Midbrain (tissue), 1 donor: ENCODE measurements at places on chromosomes 1 and 21.

DNA sequence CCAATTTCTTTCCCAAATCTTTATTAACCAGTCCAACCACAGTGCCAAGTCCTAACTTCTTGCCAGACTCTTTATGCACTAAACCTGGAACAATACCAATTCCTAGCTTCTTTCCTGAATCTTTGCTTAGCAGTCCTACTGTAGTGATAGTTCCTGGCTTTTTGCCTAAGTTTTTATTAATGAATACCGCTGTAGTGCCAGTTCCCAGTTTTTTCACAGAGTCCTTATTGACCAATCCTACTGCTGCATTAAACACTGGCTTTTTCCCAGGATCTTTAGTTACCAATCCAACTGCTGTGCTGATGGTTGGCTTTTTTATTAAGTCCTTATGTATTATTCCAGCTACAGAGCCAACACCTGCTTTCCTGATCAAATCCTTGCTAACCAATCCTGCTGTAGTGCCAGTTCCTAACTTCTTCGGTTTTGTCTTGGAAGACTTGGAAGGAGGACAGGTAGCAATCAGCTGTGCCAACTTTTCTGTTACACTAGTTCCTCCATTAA lies 80.8 kb downstream of the ASH1L start:
- DNase-seq, result no peak

GRCh38 chr1:239575113-239575512 lies 188.7 kb downstream of the CHRM3 start:
- no peak for DNase-seq

GRCh38 chr1:58874342-58874741 lies 90.5 kb upstream of the JUN start:
- no peak for DNase-seq

- no peak for DNase-seq
These were observed 48.5 kb upstream of the ECE1 start for GRCh38 chr1:21338573-21339355.

- no peak for DNase-seq
These were observed 99.2 kb upstream of the BTG3 start for GRCh38 chr21:17711896-17712295.

DNA sequence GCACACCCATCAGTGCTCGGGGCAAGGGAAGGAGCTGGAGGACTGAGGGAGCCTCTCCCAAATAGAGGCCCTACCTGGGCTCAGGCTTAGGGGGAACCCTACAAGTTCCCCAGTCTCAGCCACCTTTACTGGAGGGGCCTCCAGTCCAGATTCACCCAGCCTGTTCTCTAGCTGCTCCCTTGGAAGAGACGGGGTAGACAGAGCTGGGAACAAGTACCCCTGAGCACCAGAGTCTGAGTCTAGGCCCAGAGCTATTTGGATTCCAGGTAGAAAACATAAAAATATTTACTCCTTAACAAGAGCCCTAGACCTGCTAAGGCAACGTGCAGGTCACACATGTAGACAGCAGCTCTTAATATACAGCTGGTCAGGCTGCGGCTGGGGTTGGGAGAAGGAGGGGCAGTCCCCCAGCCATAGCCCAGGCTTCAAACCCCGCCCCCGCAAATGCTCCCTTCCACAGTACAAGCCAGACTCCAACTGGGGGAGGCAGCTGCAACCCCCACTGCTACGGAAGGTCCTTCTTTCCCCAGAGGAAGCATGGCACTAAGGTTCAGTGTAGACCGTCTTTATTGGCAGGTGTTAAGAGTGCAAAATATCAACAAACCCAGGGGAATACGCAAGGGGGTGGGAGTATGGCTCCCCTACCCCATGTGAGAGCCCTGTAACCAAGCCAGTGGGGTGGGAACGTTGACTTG lies 8.0 kb downstream of the TENT5B start:
- no peak for DNase-seq

GRCh38 chr1:87084244-87084836 lies 169.9 kb downstream of the HS2ST1 start:
- DNase-seq, result peak; percentile 43

GRCh38 chr1:3120140-3120539 lies 51.1 kb downstream of the PRDM16 start:
- no peak for DNase-seq

DNA sequence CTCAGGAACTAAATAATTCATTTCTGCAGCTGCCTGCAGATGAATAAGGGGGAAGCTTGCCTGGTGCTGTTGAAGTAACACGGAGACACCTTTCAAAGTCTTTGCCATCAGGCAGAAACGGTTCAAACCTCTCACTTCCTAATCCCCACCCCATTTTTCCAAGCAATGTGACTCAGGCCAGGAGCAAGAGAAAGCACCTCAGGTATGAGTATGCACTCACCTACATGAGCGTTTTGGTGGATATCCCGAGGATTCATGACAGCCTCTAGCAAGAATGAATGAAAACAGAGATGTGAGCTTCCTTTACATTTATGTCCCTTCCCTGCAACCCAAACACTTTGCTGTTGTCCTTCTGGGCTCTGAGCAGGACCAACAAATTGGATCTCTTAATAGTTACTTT lies 63.4 kb upstream of the LAX1 start:
- DNase-seq, result no peak

DNA sequence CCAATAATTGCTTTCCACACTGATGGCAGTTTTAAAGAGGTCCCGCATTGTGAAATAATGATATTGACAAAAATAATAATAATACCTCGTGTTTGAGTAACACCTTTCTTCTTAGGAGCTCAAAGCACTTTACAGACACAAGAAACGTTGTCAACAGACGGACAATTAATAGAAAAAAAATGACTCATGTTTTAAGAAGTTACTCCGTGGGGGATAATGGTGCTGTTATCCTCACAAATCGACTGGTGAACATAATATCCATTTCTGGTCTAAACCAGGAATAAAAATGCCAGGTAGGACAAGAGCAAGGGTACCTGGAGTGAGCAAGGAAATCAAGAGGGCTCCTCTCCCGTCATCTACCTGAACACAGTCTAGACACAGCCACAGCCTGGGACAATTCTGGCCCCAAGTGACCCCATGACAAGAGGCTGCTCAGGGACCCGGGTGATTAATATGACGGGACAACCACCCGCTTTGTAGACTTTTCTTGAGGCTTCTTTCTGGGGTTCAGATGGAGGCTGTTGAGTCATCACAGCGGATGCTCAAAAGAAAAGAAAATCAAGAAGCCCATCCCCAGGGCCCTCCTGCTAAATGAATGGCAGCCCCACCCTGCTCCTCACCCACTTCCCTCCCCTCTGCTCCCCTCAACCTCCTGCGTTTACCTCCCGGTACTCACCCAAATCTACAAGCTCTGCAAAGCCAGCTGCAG lies 146.2 kb upstream of the IRF2BP2 start:
- DNase-seq, result no peak

DNA sequence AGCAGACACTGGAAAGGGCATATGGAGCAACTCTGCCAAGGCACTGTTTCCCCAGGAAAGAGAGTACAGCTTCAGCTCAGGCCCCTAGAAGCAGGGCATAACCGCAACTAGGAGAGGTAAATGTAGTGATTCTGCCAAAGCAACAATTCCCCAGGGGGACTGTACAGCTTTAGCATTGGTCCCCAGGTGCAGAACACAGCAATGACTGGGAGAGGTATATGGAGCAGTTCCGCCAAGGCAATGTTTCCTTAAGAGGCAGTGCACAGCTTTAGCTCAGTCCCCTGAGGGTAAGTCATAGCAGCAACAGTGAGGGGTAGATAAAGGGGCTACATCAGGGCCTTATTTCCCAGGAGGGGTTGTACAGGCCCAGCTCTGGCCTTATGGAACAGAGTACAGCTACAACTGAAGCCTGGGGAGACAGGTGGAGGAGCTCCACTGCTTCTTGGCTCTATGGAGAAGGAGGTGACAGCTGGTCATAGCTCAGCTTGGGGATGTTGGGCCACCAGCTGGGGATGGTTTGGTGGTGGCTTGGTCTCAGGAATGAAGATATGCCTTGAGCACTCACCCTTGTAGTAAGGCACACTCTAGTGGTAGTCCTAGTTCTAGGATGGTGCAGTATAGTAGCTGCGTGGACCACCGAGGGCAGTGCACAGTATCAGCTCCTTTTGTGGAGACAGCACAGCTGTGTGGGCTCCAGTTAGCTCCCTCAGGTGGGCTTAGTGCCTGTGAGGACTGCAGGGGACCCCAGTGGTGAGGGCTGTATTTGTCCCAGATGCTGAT lies 582.7 kb downstream of the PTPRC start:
- DNase-seq, result no peak

- no peak for DNase-seq
These were observed 2.1 kb downstream of the TESK2 start for GRCh38 chr1:45488666-45489377.

- peak; percentile 35 for DNase-seq
These were observed 73.2 kb upstream of the DNAJC6 start for GRCh38 chr1:65235867-65236805.

GRCh38 chr1:210438928-210439841 lies 110.5 kb downstream of the HHAT start:
- DNase-seq, result no peak

GRCh38 chr1:212179394-212180076 lies 105.7 kb upstream of the PPP2R5A start:
- DNase-seq, result no peak

- peak; percentile 25 for DNase-seq
These were observed 37.1 kb upstream of the RAP1GAP start for GRCh38 chr1:21706151-21706835.

GRCh38 chr1:37189111-37189510 lies 154.8 kb upstream of the GRIK3 start:
- no peak for DNase-seq

DNA sequence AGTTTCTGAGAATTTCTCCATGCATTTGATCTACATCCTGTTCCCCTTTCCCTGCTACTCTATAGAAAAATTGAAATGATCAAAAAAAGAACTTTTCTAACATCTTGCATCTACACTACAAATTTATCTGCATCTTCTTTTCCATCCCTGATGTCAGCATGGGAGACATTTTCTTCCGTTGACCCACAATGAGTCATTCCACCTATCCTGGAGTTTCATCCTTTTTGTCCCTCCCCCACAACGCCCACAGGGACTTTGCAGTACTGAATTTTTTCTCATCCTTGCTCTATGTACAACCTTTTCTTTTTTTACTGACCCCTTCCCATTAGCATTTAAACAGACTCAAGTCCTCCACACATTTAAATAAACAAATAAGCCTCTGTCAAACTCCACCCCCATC lies 112.2 kb upstream of the MROH9 start:
- DNase-seq, result no peak

GRCh38 chr1:155134880-155135414 lies 705 bp upstream of the SLC50A1 start:
- DNase-seq, result peak; percentile 51

- DNase-seq, result no peak
These were observed 6.3 kb upstream of the SGIP1 start for GRCh38 chr1:66527686-66528085.

DNA sequence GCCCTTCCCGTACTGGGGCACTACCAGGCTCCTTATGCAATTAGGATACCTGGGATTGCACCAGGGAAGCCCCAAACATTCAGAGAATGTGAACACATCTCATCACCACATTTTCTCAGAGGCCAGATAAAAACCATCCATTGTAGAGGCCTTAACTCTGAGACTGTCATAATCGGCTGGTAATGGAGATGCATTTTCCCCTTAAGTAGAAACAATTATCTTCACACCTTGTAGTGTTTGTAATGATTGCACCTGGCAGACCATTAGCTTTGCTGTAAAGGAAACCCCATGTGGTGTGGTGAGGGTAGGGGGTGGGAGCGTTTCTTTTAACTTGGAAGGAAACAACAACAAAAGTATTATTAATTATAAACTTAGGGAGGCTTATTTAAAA lies 90.0 kb upstream of the TLR5 start:
- no peak for DNase-seq

DNA sequence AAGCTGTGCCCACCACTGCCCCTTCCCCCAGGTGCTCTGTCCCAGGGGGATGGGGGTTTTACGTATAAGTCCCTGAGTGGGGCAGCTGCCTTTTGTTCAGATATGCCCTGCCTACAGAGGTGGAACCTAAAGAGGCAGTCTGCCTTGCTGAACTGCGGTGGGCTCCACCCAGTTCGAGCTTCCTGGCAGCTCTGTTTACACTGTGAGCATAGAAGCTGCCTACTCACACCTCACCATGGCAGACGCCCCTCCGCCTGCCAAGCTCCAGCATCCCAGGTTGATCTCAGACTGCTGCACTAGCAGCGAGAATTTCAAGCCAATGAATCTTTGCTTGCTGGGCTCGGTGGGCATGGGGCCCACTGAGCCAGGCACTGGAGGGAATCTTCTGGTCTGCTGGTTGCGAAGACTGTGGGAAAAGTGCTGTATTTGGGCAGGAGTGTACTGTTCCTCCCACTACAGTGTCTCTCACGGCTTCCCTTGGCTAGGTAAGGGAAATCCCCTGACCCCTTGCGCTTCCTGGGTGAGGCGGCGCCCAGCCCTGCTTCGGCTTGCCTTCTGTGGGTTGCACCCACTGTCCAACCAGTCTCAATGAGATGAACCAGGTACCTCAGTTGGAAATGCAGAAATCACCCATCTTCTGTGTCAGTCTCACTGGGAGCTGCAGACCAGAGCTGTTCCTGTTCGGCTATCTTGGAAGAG lies 17.6 kb upstream of the RWDD3 start:
- DNase-seq, result no peak

DNA sequence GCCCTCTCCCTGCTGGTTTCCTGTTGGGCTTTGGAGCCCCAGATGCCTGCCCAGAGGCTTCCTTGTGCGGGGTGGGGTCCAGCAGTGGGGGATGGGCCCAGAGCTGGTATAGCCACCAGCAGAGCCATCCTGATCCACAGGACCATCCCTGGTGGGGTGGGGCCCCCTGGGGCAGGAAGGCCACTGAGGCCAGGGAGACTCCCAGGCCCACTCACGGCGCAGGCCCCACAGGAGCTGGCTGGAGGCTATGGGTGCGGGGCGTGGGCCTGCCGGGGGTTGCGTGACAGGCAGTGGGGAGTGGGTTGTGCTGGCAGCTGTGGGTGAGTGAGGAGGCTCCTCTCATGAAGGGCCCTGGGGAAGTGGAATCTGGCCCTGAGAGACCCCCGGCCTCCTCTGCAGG lies 5.7 kb downstream of the LRRC3 start:
- no peak for DNase-seq

DNA sequence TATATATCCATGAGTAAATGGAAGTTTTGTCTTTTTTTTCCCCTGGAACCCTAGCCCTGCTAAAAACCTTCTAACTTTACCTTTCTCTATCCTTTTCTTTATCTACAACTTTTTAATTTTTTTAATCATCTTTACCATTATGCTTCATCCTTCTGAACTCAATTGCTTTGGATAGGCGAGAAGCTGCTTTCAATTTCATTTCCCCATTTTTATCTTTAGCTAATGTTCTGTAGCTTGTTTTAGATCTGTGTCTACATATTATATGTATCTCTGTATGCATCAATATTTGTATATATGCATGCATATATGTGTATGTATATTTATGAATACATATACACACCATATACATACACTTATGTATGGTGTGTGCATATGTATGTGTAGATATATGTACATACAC lies 57.4 kb downstream of the PTPRC start:
- DNase-seq, result no peak

DNA sequence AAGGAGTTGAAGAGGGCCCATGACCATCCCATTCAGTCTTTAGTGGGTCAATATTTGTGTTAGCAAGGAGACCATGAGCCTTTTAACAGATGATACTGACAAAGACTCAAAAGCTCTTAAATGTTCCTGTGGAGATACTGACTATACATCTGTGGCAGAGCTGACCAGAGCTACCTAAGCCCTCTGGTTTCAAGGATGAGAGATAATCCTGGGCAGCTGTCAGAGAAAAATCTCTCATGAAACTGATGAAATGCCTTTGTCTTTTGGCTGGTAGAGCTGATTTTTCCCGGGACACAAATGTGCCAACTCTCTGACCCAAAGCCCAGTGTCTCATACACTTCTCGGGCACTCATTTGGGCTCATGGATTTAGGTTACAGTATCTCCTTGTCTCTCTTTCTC lies 100.9 kb downstream of the XCL2 start:
- no peak for DNase-seq
